ENCODE measurements at places on chromosomes 2 and 18. TPM values are rescaled to one million over a fixed set of nuclear protein-coding genes. Genes with fewer than 3 reads are reported as not detected.

KCNG2 gene
- not detected for total RNA-seq

UNC80 gene
- under 0.01 TPM for total RNA-seq

RESP18 gene
- total RNA-seq: not detected

ARHGAP15 gene
- total RNA-seq: not detected

OTX1 gene
- total RNA-seq: 1.5 TPM

DNAJC5G gene
- total RNA-seq: not detected

Data from bronchial epithelial cell (primary cell).